ENCODE measurements at places on chromosomes 3 and 15.

- DNase-seq: no peak
These were observed 64.0 kb upstream of the ST3GAL6 start for GRCh38 chr3:98699132-98699531.

DNA sequence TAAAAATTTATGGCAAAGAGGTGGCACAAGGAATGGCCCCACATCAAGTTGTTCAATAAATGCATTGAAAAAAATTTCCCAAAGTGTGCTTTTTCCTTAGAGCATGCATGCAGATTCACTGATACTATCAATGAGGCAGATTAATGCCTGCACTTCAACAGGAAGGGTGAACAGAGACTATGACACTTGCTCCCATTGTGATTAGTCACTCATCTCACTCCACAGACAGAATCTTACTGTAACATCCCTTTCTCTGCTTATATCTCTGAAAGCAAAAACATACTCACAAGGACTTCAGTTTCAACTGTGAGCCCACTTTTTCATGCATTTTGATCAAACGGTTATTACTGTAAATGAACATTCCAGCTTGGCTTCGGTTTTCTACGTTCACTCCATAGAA lies 60.9 kb downstream of the MORC1 start:
- no peak for DNase-seq

DNA sequence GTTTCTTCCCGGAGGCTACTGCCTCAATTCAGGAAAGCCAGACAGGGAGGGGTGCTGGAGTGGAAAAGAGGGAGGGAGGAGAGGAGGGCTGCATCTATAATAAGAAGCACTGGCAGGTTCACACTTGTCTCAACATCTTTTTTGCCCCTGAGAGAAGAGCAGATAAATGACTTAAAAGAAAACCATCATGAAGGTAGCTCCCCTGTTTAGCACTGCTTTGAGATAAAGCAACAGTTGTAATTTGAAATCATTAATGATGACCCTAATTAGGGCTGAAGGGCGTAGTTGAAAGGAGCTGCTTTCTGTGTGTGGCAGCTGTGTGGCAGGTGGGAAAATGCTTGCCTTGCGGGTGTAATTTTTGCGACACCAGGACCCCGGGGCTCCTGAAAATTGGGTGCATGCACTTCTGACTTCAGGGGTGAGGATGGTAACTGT lies 222.8 kb upstream of the IL12A start:
- DNase-seq: no peak

- no peak for DNase-seq
These were observed 14.8 kb upstream of the WNT5A start for GRCh38 chr3:55501905-55502304.

GRCh38 chr3:113551820-113552219 lies 19.5 kb downstream of the SIDT1 start:
- no peak for DNase-seq

- no peak for DNase-seq
These were observed 235.3 kb downstream of the ABHD5 start for GRCh38 chr3:43926055-43926454.

DNA sequence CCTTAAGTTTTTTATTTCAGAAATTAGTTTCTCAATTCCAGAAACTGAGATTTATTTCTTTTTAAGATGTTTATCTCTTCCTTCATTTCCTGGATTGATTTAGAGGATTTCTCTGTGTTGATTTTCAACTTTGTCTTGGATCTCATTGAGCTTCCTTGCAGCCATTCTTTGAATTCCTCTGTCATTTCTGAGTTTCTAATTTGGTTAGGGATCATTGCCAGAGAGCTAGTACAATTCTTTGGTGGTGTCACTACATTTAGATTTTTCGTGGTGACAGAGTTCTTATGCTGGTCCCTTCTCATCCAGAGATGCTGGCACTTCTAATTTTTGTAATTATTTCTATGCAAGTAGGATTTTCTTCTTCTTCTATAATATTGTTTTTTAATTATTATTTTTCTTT lies 691.1 kb upstream of the NAALADL2 start:
- no peak for DNase-seq

DNA sequence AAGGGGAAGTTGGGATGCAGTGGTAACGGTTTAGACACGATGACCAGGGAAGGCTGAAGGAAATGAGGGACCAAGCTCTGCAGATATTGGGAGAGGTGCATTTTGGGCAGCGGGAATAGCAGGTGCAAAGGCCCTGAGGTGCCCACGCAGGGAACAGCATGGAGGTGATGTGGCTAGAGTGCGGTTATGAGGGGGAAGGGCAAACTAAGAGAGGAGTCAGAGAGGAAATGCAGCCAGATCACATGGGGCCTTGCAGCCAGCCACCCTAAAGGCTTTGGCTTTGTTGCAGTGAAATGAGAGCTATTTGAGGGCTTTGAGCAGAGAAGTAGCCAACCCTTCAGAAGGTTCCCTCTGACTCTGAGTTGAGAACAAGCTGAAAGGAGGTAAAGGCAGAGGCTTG lies 2.6 kb downstream of the SPATA12 start:
- no peak for DNase-seq

DNA sequence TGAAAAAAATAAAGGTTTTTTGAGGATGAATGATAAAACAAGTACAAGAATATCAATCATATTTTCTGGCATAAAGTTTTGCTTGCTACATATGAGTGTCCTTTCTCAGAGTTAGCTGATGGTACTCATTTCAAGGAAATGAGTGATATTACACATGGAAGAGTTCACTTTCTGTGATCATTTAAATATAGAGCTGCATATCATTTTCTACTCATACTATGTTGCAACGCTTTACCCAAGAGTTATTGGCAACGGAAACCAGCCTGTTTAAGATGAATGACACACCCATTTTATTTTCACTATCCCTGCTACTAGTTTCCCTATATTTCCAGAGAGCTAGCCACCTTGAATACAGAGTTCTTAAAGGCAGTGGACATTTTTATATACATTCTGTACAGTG lies 35.4 kb upstream of the RBMS3 start:
- DNase-seq: no peak

DNA sequence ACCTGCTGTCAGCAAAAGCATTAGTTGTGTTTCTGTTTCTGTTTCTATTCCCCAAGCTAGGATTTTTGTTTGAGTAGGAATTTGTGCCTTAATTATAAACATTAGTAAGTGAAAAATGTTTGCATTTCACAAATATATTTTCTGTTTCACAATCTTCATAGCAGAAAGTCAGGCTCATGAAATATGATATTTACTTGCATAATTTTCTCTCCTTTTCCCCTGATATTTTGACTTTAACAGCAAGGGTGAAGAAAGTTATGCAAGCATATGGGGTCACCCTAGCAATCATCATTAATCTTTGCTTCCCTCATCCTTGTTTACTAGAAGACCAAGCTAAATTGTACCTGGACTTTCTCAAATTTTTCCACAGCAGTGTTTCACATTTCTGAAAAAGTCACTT lies 140.3 kb upstream of the SEMA6D start:
- DNase-seq: no peak

DNA sequence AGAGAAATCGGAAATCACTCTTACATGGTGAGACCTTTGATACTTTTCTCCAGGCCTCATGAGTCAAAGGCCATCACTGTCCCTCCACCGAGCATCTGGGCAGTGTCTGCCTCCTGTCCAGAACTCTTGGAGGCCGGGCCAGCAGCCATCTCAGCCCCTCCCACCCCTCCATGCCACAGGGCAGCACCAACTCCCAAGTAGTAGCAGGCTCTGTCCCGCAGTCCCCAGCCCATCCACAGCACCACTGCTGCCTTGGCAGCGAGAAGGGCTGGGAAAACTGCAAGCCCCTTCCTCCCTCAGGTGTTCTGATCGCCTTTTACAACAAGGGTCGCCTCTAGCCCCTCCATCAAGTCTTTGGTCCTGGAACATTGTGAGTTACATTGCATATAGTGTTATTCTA lies 5.5 kb downstream of the LYSMD4 start:
- DNase-seq: no peak

GRCh38 chr15:55588070-55588814 lies at the start of gene PYGO1:
Gene PYGO1 (minus strand): TSS chr15:55588345. CDS start chr15:55587883, 462 bp downstream.
- peak; percentile 72 for DNase-seq

DNA sequence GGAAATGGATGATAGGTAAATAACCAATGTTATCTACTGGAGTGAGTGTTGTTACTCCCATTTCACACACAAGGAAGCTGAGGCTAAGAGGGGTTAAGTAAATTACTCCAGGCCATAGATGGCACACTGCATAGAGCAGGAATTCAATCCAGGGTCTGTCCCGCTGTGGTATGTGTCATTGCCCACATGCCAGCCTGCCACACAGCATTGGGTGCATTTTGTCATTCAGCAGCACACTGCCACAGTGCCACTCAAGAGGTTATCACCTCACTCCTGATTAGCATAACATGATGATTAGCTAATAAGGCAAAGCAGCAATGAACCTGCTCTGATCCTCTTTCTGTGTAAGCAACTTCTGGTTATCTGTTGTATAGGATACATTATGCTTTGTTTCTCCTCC lies 157.4 kb upstream of the CTNNB1 start:
- no peak for DNase-seq

- no peak for DNase-seq
These were observed 222.0 kb downstream of the MCTP2 start for GRCh38 chr15:94453227-94453988.
